ENCODE measurements at places on chromosomes 1 and 21.

DNA sequence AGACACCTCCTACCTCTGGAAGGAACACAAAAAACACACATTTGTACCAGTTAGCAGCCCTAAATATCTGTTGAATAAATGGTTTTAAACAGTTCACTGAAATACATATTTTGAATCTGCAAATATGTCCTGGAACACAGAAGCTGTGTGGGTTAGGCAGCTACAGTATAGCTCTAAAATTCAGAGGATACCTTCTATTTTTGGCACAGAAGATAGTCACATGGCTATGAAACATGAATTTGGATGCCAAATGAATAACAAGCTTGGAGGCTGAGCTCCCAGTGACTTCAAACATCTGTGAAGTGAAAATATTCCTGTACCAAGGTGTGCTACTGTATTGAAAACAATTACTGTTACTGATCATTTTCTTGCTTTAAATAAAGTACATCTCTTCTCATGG is 391.5 kb upstream of the ADGRL2 start:
- DNase-seq: no peak

DNA sequence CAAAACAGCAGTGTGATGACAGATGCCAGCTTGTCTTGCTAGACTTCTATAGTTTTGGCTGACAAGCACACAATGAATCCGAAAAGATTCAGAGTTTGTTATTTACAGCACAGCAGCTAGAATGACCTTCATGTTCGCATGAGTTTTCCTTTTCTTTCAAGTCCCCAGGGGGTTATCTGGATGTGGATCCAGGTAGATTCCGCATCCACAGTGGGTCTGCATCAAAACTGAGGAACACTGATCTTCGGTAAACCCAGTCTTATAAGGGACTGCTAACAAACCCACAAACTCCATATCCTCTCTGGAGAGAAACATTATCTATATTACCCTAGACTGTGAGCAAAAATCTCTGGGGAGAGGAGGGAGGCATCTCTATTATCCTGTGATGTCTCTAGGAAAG is 69.0 kb upstream of the DEPDC1 start:
- DNase-seq: no peak

GRCh38 chr1:33319949-33320618 is 814 bp downstream of the A3GALT2 start:
- no peak for DNase-seq

- no peak for DNase-seq
Measured at GRCh38 chr1:209411491-209411929, 172.0 kb upstream of the CAMK1G start.

GRCh38 chr1:42206164-42206563 is 41.6 kb upstream of the GUCA2A start:
- no peak for DNase-seq

DNA sequence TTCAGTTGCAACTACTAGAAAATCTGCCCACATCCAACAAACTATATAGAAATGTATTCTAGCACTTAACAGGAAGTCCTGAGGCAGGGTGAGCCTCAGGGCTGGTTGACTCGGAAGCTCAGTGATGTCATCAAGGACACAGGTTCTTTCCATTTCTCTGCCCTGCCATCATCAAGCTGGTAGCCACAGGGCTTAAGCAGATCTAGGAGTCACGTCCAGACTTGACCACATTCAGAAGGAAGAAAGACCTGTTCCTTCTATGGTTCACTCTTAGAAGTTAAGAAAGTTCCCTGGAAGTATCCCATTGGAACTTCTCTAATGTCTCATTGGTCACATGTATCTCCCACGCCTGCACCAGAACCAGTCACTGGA is 438.1 kb downstream of the PRDM2 start:
- peak; percentile 26 for DNase-seq

DNA sequence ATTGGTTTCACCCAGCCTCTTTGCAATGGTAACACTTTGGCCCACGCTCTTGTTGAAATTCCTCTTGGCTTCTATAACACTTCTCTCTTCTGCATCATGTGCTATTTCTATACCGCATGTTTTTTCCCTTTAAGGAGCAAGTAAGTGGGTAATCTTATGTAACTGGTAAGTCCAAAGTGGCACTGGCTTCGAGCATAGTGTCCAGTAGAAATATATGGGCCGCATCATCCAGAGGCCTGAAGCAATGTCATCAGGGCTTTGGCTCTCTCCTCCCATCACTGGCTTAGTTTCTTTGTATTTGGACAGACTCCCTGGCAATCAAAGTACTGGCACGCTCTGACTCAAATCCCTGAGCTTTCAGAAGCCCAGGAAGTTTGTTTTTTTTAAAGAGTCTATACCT is 17.5 kb downstream of the CHML start:
- DNase-seq: no peak

- peak; percentile 94 for DNase-seq
Measured at GRCh38 chr1:156421062-156421938, 52.3 kb downstream of the RHBG start.

DNA sequence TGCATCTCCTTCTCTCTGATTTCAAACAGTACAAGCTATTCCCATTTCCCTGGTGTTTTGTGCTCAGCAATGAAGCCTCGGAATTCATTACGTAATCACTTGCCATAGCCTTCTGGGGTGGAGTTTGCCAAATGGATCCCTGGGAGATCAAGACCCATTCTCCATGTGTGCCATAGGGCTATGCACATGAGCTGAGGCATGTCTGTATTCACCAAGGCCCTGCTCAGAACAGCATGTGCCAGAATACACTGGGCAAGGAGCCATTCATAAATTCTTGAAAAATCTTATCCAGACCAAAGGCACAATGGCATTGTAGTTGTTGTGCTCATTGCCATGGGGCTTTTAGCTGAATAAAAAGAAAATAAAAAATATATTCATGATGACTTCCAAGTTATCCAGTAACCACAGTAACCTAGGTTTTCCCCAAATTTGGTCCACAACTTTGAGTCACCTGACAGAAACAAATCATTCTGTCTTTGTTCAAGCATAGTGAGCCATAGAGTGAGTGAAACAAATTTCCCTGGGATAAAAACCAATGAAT is 53.0 kb downstream of the CRB1 start:
- no peak for DNase-seq

DNA sequence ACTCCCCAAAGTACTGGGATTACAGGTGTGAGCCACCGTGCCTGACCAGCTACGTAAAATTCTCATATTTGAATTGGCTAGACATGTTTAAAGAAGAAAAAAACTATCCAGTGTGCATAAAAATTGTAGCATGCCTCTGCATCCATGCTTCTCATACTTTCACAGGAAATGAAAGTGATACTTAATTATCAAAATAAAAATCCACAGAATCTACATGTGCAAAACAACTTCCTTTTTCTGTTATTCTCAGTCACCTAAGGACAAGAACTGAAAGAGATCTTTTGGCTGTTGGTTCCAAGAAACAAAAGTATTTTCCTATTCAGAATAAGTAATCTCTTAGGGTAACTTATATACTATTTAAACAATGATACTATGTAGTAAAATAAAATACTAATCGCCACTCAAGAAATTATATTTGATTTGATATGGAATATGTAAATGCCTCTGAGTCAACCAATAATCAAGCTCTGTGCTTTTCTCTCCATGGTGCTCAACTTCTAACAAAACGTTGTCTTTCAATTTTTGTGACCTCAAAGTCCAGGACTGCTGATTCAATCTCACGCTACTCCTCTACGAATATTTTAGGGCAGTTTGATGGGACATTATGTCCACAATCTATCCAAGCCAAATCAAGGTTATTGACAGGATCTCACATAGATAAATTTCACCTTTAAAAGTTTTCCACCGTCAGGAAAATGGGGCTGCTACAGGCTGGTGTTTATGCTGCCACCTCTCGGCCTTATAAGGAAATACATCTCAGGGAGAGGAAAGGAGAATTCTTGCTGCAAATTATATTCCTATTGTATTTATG is 102.7 kb downstream of the ZNF281 start:
- DNase-seq: peak; percentile 63

- DNase-seq: no peak
Measured at GRCh38 chr1:3240524-3241235, 171.7 kb downstream of the PRDM16 start.

GRCh38 chr21:40976198-40977109 is 129.5 kb upstream of the DSCAM start:
- DNase-seq: no peak

GRCh38 chr21:29316029-29316742 is 17.5 kb downstream of the BACH1 start:
- DNase-seq: no peak

DNA sequence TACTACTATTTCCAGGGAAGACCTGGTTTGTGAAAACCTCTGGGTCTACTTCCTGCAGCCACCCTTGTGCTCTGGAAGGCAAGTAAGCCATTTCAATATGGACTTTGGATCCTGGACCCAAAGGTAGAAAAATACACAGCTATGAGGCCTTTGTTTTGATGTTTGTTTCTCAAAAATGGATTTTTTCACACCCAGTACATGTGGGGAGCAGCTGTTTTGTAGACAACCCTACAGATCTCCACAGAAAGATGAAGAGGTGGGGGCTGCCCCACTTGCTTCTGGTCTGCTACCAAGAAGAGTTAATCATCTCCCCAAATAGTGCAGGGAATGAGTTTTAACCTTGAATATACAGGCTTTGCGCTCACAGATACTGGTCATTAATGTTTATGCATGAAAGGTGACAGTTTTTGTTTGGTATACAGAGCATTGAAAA is 29.2 kb downstream of the ZNF281 start:
- no peak for DNase-seq

DNA sequence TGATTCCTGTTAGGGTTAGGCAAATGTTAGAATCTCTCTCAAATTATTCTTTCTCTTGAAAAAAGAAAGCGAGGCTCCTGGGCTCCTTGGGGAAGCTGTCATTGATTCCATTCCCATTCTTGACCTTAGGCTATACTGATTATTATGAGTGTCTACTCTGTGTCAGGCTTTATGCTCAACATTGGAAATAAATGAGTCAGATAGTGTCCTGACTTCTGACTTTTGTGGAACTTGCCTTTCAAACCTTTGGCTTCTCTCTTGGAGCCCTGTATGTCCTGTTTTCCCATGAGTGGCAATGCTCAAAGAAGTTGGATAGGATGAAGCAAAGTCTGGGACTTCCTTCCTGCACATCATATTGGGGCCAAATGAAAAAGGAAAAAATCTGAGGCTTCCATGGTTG is 11.6 kb downstream of the AGO1 start:
- no peak for DNase-seq

DNA sequence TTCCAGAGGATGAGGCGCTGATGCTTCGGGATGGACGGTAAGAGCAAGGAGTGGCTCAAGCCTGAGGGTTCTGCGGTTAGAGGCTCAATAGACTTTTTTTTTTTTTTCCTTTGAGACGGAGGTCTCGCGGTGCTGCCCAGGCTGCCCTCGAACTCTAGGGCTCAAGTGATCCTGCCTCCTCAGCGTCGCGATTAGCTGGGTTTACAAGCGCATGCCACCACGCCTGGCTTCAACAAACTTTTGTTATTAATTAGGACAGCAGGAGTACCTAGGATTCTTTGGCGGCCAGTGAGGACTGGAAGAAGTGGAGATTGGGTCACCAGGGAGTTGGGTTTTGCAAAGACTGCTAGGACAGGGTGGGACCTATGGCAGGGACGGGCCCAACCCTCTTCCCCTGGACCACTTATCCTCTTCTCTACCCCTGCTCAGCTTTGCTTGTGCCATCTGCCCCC is 587 bp downstream of the SCNM1 start:
- peak; percentile 29 for DNase-seq

- peak; percentile 14 for DNase-seq
Measured at GRCh38 chr1:77511440-77511840, 171.0 kb downstream of the ZZZ3 start.

GRCh38 chr1:229694053-229694693 is 68.1 kb downstream of the URB2 start:
- DNase-seq: no peak

- no peak for DNase-seq
Measured at GRCh38 chr1:163747261-163747660, 425.5 kb downstream of the NUF2 start.

DNA sequence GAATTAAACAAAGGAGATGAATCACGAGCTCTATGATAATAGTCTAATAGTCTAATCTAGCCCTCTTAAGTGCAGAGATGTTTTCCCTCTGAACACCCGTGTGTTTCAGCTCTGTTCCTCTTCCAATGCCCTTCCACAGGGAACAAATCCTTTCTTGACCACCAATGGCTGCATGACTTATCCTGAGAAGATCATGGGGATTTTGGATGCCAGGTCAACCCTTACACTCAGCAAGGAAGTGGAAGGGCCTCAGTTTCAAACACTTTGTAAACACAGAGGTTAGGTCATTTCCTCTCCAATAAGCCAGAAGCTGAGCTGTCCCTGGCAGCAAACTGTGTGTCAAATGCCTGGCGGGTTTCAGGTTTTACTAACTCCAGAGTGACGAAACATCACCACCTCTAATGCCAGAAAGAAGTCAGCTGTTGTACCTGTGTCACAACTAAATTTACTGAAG is 200.0 kb downstream of the GABPA start:
- peak; percentile 77 for DNase-seq

DNA sequence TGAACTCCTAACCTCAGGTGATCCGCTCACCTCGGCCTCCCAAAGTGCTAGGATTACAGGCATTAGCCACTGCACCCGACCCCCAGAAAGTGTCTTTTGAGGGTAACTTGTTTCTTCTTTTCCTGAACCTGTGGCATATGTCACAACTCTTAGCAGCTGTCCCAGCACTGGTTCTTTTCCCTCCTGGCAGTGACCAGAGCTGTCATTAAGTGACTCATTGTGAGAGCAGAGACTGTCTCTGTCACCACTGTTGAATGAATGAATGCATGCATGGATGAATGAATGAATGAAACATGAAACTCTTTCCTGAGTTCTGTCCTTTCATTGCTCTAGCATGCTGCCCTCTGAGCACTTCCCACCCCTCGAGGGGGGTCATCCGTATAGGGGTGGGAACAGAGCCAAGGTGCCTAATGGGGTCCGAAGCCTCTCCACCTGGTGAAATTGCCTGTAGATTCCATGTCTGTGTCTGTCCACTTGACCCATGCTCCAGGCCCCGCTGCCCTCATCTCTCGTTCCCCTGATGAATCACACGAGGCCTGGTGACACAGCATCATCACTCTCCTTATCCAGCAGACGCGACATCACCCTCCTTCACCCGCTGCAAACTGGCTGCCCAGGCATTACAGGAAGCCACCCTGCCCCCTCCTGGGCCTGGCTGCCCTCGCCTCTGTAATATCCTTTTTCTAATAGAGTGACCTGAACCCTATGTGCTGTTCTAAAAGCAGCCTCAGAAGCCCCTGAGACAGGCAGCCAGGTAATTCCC is 75.0 kb downstream of the IGSF21 start:
- DNase-seq: peak; percentile 23

DNA sequence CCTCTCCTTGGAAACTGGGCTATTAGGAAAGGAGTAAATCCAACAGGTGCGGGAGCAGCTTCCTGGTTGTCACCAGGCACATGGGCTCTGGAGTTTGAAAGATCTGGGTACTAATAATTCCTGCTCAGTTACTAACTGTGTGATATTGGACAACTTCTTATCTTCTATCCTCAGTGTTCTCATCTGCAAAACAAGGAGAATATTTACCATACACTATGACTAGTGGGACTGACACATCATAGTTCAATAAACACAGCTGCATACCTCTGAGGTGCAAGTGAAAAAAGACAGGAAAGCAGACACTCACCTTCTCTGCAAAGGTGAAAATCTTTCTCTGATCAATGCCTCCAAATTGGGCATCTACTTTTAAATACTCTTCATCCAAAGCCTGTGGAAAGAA is 19.7 kb downstream of the YARS1 start:
- DNase-seq: no peak
